Kidney tubule cell (primary cell): ENCODE measurements at places on chromosomes 12 and 14.
A peak's percentile ranks its signal among the peaks of the same experiment; 100 is the strongest.

DNA sequence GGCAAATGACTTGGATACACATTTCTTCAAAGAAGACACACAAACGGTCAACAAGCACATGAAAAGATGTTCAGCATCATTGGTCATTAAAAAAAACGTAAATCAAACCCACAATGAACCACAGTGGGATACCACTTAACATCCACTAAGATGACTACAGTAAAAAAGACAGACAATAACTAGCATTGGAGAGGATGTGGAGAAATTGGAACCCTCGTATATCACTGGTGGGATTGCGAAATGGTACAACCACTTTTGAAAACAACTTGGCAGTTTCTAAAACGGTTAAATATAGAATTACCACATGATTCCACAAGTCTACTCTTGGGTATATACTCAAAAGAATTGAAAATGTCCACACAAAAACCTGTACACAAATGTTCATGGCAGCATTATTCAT is 25.2 kb upstream of the PPFIBP1 start:
- DNase-seq, result no peak

DNA sequence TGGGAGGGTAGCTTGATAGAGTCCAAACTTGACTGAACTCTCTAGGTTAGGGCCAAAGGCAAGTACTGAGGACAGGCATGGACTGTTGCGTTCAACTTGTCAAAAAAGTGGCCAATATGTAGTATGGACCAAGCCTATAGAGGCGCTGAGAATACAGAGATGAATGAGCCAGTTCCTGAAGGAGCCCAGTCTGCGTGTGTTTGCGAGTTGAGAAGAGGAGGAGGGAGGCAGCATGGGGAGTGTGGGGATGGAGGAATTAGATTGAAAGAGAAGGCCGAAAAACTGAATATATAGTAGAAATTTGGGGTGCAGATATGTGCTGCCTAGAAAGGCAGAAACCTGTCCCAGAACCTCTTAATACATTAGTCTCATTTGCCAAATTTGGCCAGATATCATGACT is 412.4 kb downstream of the PCNX1 start:
- peak; percentile 24 for DNase-seq

DNA sequence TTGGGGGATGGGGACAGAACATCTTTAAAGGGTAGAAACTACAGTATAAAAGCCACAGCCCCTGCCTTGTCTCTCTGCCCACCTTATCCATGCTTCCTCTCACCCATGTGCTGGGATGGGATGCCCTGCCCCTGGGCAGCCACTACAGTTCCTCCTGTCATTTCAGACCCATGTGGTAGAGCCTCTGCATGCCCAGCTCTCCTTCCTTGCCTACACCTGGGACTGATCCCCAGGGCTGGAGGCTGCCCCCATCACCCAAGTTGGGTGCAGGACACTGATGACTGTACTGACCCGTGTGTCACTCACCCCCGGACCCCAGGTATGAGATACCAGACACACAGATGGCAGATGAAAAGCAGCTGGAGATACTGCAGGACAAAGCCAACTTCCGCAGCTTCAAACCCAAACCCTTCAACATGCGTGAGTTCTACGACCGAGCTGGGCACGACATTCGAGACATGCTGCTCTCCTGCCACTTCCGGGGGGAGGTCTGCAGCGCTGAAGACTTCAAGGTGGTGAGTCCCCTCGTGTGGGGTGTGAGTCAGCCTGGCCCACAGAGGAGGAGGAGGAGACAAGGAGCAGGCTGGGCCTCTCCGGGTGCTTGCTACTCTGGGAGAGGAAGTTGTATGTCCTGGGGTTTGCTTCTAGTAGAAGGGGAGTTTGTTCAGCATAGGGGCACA is 2.2 kb downstream of the ASIC1 start:
- peak; percentile 28 for DNase-seq

- no peak for DNase-seq
Measured at GRCh38 chr12:55771736-55772135, 28.8 kb downstream of the GDF11 start.

- DNase-seq, result no peak
Measured at GRCh38 chr12:130881046-130881445, 9.2 kb downstream of the RAN start.

- DNase-seq, result no peak
Measured at GRCh38 chr12:52740584-52740983, 36.6 kb downstream of the KRT76 start.

- DNase-seq, result no peak
Measured at GRCh38 chr14:67778792-67779191, 37.6 kb downstream of the ZFYVE26 start.

- DNase-seq, result no peak
Measured at GRCh38 chr12:94930216-94930654, 73.3 kb downstream of the NDUFA12 start.

DNA sequence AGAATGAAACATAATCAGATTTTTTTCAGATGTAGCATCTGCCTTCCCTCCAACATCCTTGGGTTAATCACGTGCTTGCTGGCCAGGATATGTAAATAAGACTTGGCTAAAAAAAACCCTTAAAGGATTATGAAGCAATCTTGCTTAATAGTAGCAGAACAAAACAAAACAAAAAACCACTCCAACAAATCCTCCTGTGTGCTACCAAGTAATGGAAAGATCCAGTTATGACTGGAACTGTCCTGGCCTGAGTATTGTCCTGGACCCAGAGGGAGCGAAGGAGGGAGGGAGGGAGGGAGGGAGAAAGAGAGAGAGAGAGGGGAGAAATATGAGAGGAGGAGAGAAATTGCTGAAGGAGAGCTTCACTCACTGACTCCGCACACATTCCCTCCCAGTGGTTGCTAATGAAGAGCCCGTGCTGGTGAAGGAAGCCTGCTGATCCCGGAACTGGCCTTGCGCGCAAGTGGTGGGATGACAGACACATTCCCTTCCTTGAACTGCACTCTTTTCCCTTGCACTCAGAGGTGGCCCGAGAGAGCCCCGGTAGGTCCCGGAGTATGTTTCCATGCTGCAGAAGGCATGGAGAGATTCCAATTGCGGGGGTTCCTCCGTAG is 57.2 kb downstream of the HMGA2 start:
- DNase-seq, result peak; percentile 77

DNA sequence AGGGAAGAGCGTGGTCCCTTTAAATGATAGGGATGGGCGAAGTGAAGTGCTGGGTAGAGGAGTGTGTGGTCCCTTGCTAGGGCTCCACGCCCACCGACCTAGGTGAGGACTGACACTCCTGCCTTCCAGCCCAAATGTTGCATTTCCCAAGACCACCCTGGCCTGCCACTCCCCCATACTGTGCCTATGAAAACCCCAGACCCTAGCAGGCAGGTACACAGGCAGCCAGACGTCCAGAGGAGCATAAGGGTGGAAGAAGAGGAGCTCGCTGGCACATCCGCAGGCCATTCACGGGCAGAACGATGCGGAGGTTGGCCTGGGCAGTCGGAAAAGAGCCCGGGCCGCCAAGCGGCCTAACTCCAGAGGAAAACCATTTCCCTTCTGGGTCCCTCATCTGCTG is 817 bp upstream of the IPO8 start:
- no peak for DNase-seq

GRCh38 chr12:38998887-38999482 is 93.6 kb upstream of the CPNE8 start:
- peak; percentile 62 for DNase-seq

- no peak for DNase-seq
Measured at GRCh38 chr14:75568791-75569190, 9.6 kb upstream of the FLVCR2 start.

- no peak for DNase-seq
Measured at GRCh38 chr14:102945346-102946130, 23.1 kb downstream of the AMN start.

DNA sequence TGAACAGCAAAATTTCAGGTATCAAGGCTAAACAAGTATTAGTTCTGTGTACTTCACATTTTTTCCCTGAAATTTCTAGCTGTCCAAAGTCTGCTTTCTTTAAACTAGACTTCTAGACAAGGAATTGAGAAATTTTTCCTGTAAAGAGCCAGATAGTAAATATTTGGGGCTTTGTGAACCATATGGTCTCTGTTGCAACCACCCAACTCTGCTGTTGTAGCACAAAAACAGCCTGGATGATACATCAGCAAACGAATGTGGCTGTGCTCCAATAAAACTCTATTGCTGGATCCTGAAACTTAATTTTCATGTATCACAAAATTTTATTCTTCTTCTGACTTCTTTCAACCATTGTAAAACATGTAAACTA is 96.0 kb upstream of the SLC38A4 start:
- no peak for DNase-seq

DNA sequence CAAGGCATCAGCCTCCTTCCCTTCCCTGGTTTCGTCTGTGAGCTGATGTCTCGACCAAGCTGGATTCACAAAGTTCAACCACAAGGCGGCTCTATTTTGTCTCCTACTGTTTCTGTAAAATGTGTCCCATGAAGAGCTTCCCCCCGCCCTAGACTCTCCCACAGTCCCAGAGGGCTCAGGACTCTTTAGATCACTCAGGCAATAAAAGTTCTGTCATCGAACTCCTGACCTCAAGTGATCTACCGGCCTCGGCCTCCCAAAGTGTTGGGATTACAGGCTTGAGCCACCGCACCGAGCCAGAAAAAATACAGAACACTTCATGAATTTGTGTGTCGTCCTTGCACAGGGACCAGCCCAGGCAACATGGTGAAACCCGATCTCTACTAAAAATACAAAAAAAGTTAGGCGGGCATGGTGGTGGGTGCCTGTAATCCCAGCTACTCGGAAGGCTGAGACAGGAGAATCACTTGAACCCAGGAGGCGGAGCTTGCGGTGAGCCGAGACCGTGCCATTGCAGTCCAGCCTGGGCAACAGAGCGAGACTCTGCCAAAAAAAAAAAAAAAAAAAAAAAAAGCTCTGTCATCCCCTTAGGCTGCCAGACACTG is 149.4 kb downstream of the BCL11B start:
- DNase-seq, result no peak

GRCh38 chr12:6198985-6199530 is 1.1 kb upstream of the CD9 start:
- no peak for DNase-seq
